ENCODE measurements at places on chromosomes 16 and 17.

DNA sequence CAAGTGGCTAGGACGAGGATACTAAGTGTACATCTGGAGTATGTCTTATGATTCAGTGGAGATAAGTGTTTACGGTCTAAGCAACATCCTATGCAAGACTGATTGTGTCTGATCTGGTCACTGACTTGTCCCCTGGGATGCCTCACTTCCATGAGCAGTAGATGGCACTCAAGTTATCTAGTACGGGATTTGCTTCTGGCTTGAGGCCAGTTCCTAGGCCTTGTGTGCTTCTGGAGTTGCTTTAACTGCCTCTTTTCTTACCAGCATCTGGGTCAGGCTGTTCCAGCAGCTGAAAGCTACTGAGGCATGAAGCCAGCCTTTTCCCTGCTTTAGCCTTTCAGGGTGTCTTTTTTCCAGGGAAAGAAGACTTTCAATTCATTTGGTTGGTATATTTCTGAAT, 23.0 kb downstream of the SUPT6H start:
- DNase-seq: no peak

DNA sequence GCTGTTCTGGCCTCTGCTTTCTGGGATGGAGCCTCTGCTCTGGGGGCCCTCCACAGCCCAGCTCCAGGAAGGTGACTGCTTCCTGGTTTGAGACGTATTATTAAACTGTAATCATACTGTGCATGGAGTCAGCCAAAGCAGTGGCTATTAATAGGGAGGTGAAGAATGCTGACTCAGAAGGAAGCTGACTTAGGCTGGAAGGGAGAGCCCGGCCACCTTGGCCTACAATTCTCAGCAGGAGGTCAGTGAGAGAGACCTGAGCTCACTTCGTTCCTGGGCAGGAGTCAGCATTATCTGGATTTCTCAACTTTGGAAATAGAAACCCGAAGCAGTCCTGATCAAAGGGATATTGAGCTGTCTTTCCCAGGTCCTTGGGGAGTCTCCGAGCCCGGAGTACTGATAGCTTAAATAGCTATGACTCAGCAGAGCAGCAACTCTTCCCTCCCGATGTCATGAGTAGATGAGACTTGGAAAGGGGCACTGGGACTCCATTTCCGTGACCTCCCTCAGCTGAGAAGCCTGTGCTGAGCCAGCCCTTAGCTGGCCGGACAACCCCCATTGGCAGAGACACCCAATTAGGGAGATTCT, 91.8 kb downstream of the YPEL2 start:
- DNase-seq: no peak

DNA sequence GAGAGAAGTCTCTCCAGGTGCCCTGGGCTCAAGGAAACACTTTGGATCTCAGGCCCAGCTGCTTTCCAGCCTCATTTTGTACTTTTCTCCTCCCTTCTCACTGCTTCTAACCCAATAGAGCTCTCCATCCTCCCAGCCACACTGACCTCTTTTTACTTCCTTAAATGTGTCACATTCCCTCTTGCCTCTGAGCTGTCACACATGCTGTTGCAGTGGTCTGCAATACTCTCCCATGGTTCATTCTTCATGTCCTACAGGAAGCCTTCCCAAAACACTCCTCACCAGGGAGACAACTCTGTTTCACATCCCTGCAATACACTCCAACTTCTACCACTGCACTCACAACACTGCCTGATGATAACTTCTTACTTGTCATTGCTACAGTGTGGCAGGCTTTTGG, 242.1 kb upstream of the DYNLRB2 start:
- no peak for DNase-seq

GRCh38 chr16:19520861-19521331, 1.0 kb downstream of the GDE1 start:
- DNase-seq: no peak

DNA sequence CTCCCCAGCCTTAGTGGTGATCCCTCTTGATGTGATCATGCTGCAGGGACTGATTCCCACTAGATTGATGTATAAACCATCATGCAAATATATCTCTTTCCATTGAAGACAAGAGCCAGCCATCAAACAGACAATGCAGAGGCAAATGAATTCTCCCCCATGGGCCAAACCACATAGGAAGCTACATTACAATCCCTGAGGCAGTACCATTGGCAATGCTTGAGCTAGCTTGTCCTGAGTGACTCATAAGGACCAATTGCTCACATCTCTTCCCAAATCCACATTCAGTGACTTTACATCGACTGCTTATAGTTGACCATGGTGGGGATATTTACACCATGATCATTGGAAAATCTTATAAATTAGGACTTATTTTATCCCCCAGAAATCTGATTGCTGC, 242.2 kb downstream of the SHISA9 start:
- peak; percentile 8 for DNase-seq

Measured in RWPE1 (cell line).